ENCODE measurements at places on chromosomes 1 and 21.

DNA sequence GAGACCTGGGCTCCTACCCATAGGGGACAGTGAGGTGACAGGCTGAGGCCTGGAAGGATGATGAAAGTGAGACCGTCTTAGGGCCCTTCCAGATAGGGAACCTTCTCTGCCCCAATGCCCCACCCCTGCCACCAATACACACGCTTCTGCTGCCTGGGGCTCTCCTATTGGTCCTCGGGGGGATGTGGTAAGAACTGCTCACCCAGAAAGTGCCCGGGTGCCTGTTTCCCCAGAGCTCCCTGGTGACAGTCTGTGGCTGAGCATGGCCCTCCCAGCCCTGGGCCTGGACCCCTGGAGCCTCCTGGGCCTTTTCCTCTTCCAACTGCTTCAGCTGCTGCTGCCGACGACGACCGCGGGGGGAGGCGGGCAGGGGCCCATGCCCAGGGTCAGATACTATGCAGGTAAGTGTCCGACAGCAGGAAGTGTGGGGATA, 948 bp downstream of the SEMA4A start:
- DNase-seq, result peak; percentile 33

- no peak for DNase-seq
Measured at GRCh38 chr1:6958407-6959030, 173.3 kb downstream of the CAMTA1 start.

DNA sequence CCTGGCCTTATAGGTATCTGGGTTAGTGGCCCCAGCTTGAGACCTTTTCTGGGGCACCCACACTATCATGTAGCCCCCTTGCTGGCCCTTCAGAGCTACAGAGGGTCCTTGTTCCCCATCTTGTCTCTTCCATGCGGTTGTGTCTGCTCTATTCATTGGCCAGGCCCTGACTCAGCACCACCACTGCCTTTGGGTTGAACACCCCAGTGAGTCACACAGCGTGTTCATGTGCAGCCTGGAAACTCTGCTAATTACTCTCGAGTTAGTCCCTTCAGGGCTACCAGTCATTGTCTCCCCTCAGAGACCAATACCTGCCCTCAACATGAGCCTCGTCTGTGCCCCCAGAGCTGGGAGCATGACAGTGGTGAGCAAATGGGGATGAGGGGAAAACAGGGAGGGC, 28.2 kb upstream of the IKBKE start:
- no peak for DNase-seq

GRCh38 chr1:32112806-32113375, 5.0 kb downstream of the KPNA6 start:
- DNase-seq, result no peak

- DNase-seq, result no peak
Measured at GRCh38 chr1:78383923-78384322, 106.9 kb upstream of the PTGFR start.
